ENCODE measurements at places on chromosomes 11 and 22. TPM values are rescaled to one million over a fixed set of nuclear protein-coding genes. Genes with fewer than 3 reads are reported as not detected.

DNA sequence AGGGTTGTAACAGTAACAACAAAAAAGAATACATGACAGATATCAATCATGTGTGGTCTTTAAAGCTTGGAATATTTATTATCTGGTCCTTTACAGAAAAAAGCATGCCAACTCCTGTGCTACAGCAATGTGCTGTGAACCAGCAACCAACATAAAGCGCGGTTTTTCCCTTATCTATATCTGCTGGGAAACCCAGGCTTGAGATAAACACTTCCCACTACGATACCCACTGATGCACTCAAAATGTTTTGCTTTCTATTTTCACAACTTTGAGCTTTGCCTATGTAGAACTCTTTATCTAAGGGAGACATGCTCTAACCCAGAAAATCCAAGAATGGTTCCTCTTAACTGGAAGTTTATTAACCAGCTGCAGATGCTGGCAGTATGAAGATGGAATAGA lies 19.0 kb downstream of the ZBED5 start:
- no peak for DNase-seq

DNA sequence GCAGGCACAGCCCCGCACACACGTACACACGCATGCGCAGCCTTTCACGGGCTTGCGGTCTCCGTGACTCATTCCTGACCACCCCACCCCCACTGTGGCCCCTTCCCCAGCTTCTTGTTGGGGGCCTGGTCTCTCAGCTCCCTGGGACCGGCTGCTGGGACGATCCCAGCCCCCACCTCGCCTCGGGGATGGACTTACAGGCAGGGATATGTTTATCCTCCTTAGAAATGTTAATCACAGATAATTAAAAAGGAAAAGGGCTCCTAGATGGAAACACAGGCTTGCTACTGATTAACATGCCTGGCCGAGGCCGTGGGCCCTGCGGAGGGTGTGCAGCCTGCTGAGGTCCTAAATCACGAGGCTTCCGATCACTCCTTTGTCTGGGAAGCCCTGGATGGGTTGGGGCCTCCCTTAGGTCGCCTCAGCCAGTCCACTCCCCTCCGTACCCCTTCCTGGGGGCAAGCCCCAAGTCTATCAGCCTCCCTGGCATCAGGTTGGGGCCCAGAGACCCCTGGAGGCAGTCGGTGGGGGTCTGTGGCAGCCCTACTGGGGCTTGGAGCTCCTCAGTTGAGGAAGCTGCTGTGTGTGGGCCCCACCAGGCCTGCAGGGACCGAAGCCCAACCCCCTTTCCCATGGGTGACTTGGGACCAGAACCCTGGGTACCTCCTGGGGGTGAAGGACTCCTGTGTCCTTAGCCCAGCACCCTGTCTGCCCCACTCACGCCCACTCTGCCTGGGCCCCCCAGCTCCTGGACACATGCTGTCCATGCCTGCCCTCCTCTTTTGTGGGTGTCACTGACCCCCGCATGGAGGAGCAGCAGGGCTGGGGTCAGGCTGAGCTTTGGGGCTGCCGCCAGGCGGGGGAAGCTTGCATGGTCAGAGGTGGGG lies 20.6 kb downstream of the TSPAN4 start:
- no peak for DNase-seq

DNA sequence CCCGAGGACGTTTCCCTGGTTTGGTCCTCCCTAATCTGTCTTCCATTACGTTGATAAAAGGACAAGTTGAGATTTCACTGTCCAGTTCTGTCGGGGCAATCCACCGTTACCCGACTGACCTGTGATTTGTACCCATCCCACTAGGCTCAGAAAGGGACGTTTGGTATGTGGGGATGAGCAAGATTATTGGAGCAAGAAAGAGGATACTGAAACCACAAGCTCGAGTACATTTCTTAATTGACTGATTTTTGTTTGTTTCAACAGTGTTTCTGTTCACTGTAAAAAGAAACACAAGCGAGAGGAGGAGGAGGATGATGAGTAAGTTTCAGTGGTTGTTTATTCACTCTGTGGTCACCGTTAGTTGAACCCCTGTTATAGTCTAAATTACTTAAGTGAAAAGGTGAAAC lies 969 bp downstream of the CCDC117 start:
- DNase-seq, result no peak

B3GAT1 gene
- 1.3 TPM for total RNA-seq

DNA sequence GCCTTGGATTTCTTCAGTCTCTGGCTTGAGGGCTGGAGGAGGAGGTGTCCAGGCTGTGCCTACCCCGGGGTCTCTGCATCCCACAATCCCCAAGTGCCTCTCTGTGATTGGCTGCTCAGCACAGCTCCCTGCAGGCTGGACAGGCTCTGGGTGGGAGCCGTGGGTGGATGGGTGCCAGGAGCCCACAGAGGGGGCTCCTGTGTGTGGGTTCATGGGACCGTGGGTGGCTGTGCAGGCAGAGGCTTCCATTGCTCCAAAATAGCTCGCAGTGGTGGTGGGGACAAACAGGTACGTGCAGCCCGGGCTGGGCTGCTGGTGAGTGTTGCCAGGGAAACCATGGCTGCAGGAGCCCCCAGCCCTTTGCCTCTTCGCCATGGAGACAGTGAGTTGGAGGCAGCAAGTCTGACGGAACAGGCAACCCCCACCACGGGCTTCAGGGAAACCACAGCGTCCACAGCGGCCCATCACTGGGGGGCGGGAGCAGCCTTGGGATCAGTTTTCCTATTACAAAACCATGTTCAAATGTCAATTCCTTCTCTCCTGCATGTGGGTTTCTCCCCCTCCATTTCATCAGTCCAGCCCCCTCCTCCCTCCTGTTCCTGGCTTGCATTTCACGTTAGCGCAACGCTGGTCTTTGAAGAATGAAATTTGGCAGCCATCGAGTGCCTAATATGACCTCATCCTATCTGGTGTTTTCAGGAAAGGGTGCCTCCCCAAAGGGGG lies 155.2 kb downstream of the TRIM29 start:
- no peak for DNase-seq

- DNase-seq, result no peak
Measured at GRCh38 chr22:48749555-48750227, 1078.0 kb downstream of the BRD1 start.

RAB3IL1 gene
- not detected for total RNA-seq

- DNase-seq, result no peak
Measured at GRCh38 chr11:91969486-91969885, 255.1 kb upstream of the FAT3 start.

DNA sequence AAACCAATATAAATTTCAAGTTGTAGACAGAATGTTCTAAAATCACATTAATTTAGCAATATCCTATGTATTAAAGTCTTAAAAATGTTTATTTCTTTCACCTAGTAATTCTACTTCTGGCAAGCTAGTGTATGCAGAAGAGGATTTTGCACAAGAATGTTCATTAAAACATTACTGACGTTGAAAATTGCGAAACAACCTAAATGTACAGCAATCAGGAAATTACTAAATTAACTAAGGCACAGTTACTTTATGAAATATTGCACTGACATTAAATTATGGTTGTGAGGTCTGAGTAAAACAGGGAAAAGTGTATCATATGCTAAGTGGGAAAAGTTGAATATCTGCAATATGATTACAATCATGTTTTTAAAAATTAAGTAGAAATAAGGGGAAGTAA lies 4.1 kb downstream of the SLC36A4 start:
- no peak for DNase-seq

DNA sequence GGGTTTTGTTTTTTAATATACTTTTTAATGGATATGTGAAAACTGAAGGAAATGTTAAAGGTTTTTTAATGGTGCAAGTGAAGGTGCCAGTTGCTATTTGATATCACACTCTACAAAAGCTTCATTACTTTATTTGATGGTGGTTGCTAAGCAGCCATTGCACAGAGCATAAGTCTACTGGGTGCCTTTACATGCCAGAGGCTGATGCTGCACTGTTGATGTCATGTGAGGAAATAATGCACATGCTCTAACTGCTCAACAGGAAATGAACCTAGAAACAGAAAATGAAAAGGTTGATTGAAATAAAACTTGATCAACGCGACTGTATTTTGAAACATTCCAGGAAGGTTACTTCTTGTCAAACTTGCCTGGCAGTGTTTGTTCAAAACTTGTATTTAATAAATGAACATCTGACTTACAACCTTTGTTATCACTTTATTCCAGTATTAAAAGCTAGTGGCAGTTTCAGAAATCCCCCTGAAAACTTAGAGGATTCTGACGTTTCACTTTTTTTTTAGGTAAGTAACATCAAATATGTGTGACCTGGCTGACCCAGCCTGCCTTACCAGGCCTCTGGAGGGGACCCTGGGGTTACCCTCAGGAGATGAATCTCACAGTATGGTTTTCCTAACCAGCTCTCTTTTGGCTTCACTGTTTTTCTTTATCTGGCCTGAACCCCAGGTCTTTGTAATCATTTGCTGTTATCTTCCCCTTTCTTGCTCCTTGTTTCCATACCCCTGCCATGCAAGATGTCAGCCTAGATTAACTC lies 2.4 kb upstream of the ATP5MG start:
- peak; percentile 65 for DNase-seq

GRCh38 chr11:69934861-69935494 lies 115.8 kb upstream of the FGF3 start:
- DNase-seq, result no peak

GRCh38 chr11:116693102-116693570 lies 79.7 kb downstream of the BUD13 start:
- DNase-seq, result no peak

- DNase-seq, result no peak
Measured at GRCh38 chr11:68954836-68955606, 25.8 kb downstream of the MRGPRD start.

DNA sequence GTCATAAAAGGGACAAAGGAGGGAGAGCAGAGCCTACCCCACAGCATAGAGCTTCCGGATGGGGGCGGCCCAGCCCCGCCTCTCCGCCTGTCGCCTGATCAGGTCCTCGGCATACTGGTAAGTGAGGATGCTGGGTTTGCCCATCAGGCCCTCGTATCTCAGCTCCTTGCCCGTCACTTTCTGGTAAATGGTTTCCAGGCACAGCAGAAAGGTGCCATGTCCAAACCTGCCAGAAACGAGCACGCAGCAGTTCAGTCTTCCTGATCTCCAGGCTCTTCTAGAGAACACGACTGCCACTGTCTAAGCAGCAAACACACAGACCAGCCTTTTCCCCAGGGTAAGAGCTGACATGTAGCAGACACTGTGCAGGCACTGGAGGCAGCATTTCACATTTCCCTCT lies 17.4 kb upstream of the TMEM121B start:
- no peak for DNase-seq

GAS2 gene
- total RNA-seq, result 4.2 TPM

- no peak for DNase-seq
Measured at GRCh38 chr22:38086942-38087341, 3.0 kb upstream of the SLC16A8 start.

MGAT3 gene
- total RNA-seq, result 0.23 TPM
